Globus pallidus (tissue), 1 donor: ENCODE measurements at places on chromosomes 16 and 17.

DNA sequence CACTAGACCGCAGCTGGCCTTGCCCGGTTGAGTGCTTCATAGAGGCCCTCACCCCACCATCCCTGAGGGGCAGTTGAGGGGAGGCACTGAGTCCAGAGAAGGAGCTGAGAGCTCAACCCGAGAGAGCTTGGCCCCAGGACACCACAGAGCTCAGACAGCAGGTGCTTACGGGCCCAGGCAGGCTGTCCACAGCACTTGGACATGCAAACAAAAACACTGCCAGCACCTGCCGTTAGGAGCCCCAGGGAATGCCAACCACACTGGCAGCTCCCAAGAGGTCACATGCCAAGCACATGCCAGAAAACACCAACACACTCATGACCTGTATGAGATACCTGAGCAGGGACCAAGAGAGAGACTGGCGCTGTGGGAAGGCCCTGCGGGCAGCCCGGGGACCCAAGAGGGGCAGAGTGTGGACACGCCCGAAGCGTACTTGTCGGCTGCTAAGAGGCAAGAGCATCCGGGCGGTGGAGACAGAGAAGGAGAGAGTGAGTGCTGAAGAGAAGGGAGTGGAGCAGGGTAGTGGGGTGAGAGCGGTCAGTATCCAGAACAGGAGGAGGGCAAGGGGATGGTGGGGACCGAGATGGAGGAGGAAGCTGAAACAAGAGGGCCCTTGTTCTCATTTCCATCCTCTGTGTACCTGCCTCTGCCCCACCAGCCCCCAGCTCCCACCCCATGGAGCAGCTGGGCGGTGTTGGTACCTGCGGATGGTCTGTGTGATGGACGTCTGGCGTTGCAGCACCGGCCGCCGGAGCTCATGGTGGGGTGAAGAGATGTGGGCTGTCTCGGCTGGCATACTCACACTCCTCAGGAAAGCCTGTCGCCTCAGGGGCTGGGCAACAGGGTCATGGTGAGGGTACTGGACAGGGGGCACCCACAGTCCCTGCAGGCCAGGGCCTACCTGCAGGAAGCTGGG lies 8.2 kb downstream of the RHBDF1 start:
- no peak for DNase-seq

DNA sequence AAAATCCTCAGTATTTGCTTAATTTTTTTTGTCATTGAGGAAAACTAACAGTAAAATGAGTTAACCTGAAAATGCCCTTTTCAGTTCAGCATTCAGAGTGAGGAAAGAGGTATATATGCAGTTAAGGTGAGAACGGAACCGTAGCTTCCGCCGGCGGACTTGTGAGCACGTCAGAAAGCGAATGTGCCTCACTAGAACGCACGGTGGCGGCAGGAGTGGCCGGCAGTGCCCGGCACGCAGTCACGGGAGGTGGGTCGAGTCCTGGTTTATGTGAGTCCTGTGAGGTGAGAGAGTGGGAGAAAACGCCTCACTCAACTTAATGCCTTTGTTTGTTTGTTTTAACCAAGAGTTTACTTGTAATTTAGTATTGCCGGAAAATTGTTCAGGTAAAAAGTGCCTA lies 6.1 kb downstream of the SEC14L1 start:
- DNase-seq, result no peak

DNA sequence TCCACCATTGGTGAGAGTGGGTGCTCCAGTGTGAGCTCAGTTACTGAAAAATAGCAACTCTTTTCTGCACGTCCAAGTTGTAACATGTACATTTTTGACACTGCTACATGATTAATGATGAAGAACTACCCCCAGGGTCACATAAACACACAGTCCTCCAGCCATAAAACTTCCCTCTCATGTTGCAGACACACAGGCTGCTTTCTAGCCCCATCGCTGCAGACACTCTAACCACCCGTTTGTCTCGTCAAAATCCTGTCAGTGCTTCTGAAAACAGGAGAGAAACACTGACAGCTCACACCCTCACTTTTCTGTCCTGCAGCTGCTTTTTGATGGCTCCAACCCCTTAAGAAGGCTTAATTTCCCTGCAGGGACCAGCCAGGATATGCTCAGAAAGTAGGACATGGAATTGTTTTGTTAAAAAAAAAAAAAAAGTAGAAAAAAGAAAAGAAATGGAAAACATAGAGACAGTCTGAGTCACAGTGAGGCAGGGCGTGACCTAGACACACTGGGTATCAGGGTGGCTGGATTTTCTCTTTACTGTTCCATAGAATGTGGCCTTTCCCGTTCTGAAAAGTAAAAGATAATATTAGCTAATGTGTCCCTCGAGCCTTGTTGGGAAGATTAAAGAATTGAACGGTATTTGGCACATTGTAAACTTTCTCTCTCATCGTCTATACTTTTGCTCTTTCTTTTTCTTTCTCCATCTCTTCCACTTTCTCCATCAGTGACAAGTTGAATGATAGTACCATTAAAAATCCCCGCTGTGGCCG lies 20.7 kb upstream of the CCL5 start:
- DNase-seq, result no peak

DNA sequence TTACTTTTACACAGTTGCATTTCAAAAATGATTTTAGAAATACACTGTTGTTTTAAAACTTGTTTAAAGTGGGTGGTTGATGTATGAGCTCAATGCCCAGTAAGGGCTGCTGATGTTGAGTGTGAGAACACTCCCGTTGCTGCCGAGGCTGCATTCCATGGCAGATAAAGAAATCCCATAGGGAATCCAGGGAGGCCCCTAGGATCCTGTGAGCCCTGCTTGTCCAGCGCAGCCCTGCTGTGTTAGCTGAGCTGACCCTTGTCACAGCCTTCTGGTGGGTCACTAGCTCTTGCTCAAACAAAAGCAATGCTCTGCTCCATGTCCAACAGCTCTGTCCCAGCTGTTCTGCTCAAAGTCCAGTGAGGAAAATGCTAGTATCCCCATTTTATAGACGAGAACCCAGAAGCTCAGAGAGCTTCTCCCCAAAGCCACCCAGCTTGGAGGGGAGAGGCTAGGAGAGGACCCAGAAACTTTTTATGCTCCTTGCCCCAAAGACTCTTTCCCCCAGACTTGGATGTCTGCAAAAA lies 18.6 kb upstream of the COL1A1 start:
- DNase-seq, result no peak

- no peak for DNase-seq
Observed at GRCh38 chr16:17340804-17341203, 130.0 kb downstream of the XYLT1 start.

- DNase-seq, result no peak
Observed at GRCh38 chr16:64305663-64306062, 816.2 kb downstream of the CDH11 start.

DNA sequence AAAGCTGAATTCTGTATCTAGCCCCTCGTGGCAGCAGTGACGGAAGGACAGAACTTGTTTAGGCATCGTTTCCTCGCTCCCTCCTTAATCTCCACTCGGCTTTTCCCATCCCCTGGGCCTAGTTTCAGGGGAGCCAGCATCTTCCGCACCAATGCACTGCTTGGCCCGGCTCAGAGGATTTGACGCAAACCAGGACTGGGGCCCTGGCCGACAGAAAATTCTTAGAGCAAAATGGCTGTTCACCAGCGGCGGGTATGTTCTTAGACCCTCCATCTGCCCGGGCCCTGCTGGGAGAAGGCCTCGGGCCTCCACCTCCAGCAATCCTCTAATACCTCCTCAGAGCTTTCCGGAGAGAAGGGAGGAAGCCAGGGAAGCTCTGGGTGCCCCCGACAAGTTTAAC lies 54.6 kb downstream of the TBC1D16 start:
- DNase-seq, result peak; percentile 42

GRCh38 chr17:41067281-41067680 lies 1.6 kb upstream of the KRTAP2-4 start:
- DNase-seq, result no peak

DNA sequence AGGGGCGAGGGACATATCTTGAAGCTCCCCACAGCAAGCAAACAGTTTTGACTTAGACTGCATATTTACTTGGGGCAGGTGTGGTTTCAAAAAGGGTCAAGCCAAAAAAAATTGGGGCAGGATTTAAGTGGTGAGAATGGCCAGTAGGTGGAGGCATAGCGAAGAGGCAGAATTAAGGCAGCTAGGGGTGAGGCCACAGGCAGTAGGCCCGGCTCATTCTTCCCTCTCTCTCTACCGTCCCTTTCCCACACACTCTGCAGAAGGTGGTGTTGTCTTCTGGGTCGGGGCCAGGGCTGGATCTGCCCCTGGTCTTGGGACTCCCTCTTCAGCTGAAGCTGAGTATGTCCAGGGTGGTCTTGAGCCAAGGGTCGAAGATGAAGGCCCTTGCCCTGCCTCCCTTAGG lies 2.6 kb downstream of the SHBG start:
- DNase-seq, result no peak

DNA sequence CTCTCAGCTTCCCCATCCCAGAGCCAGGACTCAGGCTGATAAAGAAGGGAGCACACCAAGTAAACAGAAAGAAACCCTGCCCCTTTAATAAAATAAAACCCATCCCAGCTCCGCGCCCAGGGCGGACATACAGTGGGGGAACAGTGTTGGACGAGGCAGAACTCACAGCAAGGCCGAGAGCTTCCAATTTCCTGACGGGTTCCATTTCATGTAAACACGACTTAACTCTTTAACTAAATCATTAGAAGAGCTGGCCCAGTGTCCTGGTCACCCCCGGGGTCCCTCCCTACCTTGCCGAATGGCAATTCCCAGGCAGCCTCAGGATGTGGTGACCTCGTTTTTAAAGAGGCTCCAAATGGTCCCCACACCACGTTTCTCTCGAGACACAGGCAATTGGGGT lies 340.7 kb downstream of the FOXL1 start:
- no peak for DNase-seq

DNA sequence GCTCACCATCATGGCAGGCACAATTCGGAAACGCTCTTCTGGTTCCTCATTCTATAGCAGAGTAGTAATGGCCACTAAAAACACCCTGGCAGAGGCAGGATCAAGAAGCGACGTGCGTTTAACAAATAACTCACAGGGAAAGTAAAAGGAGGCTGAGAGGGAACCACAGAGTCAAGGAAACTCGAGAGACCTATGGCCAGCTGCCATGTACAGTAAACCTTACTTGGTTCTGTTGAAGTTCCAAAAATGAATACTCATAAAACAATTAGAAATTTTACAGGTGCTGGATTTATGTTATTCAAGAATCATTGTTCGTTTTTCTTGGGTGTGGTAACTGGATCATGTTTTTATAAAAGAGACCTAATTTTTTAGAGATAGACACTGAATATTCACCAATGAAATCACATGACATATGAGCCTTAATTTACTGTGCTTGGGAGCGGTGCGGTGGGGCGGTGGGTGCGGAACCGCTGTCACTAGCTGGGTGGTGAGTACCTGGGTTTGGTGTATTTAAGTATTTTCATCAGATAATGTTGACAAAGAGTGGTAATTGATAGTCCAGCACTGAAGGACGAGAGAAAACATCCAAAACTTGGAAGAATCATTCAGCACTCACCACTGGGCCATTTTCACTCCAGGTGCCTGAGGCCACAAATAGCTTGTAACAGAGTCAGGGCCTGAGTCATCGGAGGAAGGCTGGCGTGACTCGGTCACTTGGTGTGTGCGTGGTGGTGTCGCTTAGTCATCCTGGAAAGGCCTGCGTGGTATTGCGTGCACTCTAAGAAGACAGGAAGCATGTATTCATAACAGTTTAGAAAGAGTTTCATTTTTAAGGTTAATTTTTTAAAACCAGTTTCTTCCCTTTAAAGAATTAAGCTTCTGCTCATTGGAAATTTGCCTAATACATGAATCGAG lies 135.4 kb upstream of the CHMP6 start:
- no peak for DNase-seq

GRCh38 chr16:66844009-66844341 lies 239 bp upstream of the CA7 start:
- DNase-seq, result no peak

DNA sequence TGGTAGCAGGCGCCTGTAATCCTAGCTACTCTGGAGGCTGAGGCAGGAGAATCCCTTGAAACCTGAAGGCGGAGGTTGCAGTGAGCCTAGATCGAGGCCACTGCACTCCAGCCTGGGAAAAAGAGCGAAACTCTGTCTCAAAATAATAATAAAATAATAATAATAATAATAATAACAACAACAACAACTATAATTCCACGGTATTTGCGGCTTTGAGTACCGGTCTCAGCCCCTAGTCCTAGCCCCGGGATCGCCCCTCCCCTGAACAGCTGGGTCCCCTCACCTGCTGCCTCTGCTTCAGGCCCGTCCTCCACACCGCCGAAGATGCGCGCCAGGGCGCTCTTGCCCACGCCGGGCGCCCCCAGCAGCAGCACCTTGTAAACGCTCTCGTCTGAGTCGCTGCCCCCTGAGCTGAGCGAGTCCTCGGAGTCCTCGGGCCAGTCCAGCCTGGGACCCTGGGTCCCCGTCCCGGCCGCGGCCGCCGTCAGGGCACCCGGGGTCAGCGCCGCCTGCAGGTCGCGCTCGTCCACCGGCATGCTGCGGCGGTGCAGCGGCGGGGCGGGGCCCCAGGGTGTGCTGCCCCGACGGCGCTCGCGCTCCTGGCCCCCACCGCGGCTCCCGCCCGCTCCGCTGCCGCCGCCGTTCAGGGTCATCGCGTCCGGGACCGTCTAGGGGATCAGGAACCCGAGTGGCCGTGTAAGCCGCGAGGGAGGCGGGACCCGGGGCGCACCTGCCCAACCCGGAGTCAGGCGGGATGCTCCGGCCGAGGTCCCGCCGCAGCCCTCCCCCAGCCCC lies 611 bp downstream of the RRAD start:
- no peak for DNase-seq

DNA sequence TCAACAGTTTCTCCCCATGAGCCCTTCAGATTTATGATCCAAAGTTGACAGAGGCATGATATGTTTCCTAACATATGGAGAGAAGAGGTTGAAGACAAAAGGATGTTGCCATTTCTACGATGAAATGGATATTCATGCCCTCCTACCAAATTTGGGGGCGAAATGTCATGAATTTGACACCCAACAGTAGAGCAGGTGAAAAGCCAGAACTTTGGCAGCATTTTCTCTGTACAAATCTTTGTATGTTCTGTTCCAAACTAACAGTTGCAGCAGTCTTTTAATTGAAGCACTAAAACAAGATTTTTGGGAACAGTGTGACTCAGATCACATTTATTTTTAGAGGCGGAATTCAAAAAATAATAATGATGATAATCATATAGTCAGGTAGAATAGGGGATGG lies 130.1 kb downstream of the TRIM37 start:
- DNase-seq, result no peak

- DNase-seq, result no peak
Observed at GRCh38 chr16:50310308-50311133, 44.2 kb downstream of the ADCY7 start.

DNA sequence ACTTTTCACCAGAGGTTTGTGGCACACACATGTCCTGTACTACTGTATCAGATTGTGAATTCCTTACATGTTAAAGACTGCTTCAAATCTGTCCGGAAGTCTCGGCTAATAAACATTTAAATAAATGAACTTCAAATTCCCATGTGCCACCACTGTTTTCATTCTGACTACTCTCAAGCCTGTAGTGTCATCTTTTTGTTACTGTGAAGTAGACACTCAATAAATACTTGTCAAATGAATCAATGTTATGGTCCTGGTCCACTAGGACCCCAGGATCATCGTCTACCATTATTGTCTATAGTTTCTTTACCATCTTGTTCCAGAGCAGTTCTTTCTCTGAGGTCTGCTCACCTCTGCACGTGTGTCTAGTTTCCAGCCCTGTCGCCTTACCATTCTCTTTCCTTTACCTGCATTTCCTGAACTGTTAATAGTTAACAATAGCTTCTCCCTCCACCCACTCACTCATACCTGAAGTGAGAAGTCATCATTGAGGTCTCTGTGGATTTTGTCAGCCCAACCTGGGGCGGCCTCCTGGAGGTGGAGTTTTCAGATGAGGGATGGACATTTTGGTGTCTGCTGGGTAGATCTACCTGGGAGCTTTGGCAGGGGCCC lies 333.0 kb downstream of the SEC14L1 start:
- DNase-seq, result no peak

GRCh38 chr17:59844884-59845594 lies 47.7 kb downstream of the TUBD1 start:
- no peak for DNase-seq
